ENCODE measurements at places on chromosomes 12 and 14.

GRCh38 chr14:70139384-70139783, 49.4 kb downstream of the SLC8A3 start:
- DNase-seq = no peak

GRCh38 chr14:23723911-23724310, 87.7 kb downstream of the DHRS2 start:
- no peak for DNase-seq

DNA sequence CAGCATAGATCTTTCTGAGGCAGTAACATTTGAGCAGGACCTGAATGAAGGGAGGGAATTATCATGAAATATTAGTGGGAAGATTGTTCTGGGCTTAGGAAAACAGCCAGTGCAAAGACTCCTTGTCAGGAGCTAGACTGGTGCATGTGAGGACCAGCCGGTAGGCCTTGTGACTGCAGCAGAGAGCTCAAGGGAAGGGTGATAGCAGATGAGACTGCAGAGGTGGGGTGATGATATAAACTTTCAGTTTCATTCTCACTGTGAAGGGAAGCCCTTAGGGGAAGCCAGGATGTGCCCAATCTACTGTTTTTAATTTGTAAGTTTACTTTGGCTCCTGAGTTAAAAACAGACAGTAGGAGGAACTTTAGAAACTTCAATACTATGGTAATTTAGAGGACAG, 12.4 kb downstream of the IL22 start:
- DNase-seq = no peak

DNA sequence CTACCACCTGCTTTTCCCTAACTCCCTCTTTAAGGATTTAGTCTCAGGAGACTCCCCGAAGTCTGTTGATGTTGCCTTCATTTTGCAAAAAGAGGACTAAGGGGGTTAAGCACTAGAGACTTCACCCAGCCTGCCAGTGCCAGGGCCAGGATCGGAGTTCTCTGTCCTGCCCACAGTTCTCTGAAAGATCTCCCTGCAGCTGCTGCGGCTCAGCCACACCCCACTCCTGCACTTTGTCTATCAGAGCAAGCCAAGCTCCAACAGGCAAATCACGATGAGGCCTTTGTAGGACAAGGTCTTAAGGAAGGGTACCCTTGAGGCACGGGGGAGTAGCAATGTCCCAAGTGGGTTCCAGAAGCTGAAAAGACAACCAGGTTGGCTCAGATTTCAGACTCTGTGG, 148.8 kb upstream of the EGLN3 start:
- DNase-seq = no peak

- no peak for DNase-seq
These were observed 164.0 kb upstream of the SYT1 start for GRCh38 chr12:78700565-78700964.

DNA sequence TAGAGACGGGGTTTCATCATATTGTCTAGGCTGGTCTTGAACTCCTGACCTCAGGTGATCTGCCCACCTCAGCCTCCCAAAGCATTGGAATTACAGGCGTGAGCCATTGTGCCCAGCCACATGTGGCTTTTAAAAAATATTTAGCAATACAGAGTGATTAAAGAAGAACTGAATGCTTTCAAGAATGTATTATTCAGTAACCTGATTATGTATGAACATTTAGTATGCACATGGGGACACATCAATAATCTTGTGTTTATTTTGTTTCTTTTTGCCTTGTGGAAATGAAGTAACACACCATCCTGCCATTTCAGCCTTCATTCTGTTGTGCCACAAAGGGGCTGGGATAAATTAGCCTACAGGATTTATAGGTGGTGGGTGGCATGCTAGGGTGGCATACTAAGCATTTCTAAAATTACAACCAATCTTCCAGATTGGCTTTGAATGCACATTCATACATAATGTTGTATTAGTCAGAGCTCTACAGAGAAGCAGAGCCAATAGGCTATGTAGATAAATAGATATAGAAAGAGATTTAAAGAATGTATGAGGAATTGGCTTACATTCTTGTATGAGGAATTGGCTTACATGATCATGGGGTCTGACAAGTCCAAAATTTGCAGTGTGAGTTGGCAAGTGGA, 25.5 kb upstream of the TXNRD1 start:
- no peak for DNase-seq

DNA sequence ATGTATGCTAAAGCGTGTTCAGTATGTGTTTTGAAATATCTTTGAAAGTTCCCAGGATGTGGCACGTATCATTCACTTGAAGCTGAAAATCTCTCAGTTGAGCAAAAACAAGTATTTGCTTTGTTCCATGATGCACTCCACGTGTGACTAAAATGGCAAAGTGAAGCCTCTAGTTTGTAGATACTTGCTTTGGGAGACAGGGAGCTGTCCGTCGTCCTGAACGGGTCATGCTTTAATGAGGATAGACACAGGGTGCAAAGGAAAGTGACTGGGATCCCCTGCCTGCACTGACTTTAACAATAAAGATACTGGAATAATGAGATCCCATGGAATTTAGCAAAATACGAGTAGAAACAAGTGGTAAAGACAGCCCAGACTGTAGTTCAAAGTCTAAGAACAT, 991.4 kb downstream of the NRXN3 start:
- peak; percentile 26 for DNase-seq

GRCh38 chr12:5458229-5459050, 26.5 kb downstream of the NTF3 start:
- no peak for DNase-seq

DNA sequence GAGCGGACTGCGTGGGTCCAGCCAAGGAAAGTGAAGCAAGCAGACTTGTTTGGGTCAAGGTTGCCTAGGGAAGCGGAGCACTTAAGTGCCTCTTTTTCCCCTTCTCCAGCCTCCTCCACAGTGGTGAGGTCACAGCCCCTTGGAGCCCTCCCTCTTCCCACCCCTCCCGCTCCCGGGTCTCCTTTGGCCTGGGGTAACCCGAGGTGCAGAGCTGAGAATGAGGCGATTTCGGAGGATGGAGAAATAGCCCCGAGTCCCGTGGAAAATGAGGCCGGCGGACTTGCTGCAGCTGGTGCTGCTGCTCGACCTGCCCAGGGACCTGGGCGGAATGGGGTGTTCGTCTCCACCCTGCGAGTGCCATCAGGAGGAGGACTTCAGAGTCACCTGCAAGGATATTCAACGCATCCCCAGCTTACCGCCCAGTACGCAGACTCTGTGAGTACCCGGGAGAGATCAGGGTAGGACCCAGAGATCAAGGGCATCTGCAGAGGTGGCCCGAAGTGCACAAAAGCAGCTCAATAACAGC, at the start of gene TSHR:
TSS of gene TSHR (plus strand) at position 206 of the 526 bp plus-strand sequence. CDS start at position 266, 60 bp downstream.
- DNase-seq = no peak

- no peak for DNase-seq
These were observed 33.6 kb upstream of the HIF1A start for GRCh38 chr14:61661471-61662400.

DNA sequence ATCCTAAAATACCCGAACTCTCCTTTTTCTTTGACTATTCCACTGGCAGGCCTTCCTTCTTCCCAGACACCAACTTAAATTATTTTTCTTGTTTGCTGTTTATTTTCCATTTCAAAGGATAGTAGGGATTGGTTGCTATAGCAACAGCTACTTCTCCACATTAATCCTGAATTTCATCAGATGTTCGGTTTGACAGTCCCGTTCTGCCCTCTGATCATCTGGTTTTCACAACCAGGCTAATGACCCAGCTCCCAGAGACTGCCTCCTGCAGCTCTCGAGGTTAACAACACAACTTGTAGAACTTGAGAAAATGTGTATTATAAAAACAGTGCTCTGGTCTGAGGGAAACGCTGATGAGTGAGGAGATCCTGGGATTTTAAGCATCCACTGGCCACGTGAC, 45.5 kb downstream of the NUAK1 start:
- no peak for DNase-seq

- no peak for DNase-seq
These were observed 89.1 kb upstream of the VASH1 start for GRCh38 chr14:76672123-76672522.

DNA sequence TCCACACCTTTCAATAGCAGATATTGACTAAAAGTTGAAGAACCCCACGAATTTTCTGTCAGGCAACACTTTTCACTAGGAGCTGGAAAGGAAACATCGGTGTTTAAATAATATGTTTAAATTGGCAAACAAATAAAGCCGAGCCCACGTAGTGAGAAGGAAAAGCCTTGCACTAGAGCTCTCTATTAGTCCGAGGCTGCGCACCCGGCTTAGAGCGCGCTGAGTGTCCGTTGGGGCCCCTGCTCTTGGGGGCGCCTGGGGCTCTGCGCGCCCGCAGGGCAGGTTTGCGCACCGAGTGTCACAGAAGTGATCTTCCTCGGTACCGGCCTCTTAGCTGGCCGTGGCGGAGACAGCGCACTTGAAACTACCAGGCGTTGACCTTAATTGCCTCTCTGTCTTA, 6.4 kb downstream of the TTC6 start:
- DNase-seq = no peak

GRCh38 chr12:18979401-18980126, 150.0 kb upstream of the PLEKHA5 start:
- no peak for DNase-seq

- no peak for DNase-seq
These were observed 4.5 kb upstream of the KRT71 start for GRCh38 chr12:52557476-52557875.

DNA sequence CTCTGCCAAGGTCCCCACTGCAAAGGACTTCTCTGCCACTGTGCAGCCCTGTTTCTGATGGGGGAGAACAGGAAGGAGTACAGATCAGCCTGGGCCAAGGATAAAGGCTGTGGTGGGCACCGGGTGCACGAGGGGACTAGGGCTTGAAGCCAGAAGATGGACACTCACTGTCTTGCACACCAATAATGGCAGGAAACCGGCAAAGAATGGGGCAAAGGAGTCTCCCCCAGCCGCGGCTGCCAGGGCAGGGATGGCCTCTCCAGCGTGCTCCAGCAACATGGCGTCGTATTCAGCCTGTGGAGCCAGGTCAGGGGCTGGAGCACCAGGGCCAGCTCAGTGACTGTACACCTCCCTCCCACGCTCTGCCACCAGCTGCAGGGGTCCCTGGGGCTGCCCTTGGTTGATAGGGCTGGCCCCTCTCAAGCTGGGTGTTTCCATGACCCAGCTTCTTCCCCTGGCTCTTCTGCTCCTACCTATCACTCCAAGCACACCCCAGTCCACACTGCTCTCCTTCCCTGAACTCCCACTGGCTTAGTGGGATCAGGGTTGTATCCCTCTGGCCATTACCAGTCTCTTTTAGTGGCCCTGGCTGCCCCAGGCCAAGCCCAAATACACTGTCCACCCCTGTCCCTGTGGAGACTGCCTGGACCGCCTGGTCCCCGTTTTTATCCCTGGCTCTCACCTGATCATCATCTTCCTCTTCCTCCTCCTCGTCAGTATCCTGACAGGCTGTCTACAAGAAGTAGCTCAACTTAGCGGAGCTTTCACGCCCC, 6.3 kb downstream of the IPO4 start:
- DNase-seq = no peak

DNA sequence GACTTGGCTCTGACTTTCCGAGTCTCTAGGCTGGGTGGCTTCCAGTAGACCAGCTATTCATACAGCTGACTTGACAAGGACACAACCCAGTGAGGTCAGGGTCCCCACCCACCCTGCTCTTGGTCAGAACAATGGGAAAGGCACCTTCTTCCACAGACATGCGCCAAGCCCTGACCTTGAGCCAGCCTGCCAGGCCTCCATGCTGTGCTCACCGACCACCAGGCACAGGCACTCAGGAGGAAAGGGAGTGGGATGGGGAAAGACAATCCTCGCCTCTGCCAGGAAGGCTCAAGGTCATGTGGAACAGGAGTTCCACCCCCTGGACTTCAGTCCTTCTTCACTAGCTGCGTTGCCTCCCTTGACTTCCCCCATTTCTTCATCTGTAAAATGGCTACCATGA, 31.4 kb downstream of the GALNT16 start:
- DNase-seq = no peak

DNA sequence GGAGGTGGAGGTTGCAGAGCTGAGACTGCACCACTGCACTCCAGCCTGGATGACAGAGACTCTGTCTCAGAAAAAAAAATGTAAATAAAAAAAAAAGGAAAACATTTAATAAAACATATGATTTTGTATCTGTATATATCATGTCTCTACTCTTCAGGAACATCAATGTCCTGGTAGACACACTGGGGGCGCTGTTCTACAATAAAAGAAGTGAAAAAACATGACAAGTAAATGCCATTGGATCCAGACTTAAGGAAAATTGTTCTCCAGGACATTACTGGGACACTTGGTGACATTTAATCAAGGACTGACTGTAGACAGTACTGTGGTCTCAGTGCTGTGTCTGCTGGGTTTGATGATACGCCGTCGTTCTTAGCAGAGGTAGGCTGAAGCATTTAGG, 15.5 kb upstream of the KLC1 start:
- no peak for DNase-seq

- DNase-seq = no peak
These were observed 15.8 kb downstream of the NID2 start for GRCh38 chr14:52053044-52053443.

- peak; percentile 75 for DNase-seq
These were observed 202.6 kb downstream of the CRADD start for GRCh38 chr12:93879476-93880421.

DNA sequence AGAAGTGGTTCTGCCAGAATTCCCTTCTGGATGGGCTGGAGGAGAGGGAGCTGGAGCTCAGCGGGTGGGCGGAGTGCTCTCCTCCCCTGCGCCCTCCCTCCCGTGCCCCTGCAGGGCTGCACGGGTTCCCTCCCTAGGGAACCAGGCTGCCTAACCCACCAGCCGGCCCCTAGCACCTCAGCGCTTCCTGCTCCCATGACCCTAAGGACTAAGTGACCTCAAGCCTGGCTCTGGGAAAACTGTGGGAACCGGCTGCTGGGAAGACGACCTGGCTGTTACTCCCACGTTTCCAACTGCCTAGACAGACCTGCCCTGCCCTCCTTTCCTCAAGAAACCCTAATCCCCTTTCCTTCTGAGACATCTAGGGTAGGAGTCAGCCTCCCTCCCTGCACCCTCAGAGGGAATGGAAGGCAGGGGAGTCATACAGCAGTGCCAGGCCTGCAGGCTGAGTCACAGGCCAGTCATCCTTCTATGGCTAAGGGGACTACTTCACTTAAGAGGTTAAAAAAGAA, 31.5 kb downstream of the SLC6A12 start:
- DNase-seq = no peak

GRCh38 chr12:45669093-45669492, 60.4 kb upstream of the ARID2 start:
- no peak for DNase-seq

GRCh38 chr12:67449591-67450052, 180.5 kb downstream of the CAND1 start:
- no peak for DNase-seq

DNA sequence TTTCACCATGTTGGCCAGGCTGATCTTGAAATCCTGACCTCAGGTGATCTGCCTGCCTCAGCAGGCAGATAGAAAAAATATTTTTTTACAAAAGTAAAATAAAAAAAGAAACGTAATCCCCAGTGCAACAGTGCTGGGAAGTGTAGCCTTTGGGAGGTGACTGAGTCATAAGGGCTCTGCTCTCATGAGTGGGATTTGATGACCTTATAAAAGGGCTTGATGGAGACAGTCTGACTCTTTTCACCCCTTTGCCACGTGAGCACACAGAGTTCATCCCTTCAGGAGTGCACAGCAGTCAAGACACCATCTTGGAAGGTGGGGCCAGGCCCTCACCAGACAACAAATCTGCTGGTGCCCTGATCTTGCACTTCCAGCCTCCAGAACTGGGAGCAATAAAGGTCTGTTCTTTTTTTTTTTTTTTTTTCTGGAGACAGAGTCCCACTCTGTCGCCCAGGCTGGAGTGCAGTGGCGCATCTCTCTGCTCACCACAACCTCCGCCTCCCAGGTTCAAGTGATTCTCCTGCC, 24.7 kb upstream of the DYNC1H1 start:
- no peak for DNase-seq
